ENCODE measurements at places on chromosomes 16 and 17. TPM values are rescaled to one million over a fixed set of nuclear protein-coding genes. Genes with fewer than 3 reads are reported as not detected.

MAFG gene
- 8.3 TPM for polyA plus RNA-seq

LRRC37A3 gene
- 3.2 TPM for polyA plus RNA-seq

GRAP gene
- 0.02 TPM for polyA plus RNA-seq

GP1BA gene
- polyA plus RNA-seq, result not detected

NEUROD2 gene
- not detected for polyA plus RNA-seq

STX4 gene
- 48.3 TPM for polyA plus RNA-seq

VAT1L gene
- polyA plus RNA-seq, result not detected

CHRNE gene
- polyA plus RNA-seq, result 0.02 TPM

LPCAT2 gene
- 34.2 TPM for polyA plus RNA-seq

MYH10 gene
- polyA plus RNA-seq, result 21.2 TPM

EIF3C gene
- 510 TPM for polyA plus RNA-seq

TMEM256 gene
- polyA plus RNA-seq, result 68.1 TPM

ZG16B gene
- polyA plus RNA-seq, result 2.6 TPM

SGSH gene
- polyA plus RNA-seq, result 9.6 TPM

SOX8 gene
- polyA plus RNA-seq, result not detected

CDRT4 gene
- polyA plus RNA-seq, result 0.79 TPM

KIFC3 gene
- polyA plus RNA-seq, result 32.8 TPM

UBE2O gene
- 12.3 TPM for polyA plus RNA-seq

CIBAR2 gene
- polyA plus RNA-seq, result not detected

MED9 gene
- polyA plus RNA-seq, result 9.8 TPM

GINS2 gene
- polyA plus RNA-seq, result 11.2 TPM

FBXW10 gene
- polyA plus RNA-seq, result 0.25 TPM

C16orf89 gene
- not detected for polyA plus RNA-seq

Measured in keratinocyte (primary cell).